ENCODE measurements at places on chromosomes 2 and 18.
A peak's percentile ranks its signal among the peaks of the same experiment; 100 is the strongest.

DNA sequence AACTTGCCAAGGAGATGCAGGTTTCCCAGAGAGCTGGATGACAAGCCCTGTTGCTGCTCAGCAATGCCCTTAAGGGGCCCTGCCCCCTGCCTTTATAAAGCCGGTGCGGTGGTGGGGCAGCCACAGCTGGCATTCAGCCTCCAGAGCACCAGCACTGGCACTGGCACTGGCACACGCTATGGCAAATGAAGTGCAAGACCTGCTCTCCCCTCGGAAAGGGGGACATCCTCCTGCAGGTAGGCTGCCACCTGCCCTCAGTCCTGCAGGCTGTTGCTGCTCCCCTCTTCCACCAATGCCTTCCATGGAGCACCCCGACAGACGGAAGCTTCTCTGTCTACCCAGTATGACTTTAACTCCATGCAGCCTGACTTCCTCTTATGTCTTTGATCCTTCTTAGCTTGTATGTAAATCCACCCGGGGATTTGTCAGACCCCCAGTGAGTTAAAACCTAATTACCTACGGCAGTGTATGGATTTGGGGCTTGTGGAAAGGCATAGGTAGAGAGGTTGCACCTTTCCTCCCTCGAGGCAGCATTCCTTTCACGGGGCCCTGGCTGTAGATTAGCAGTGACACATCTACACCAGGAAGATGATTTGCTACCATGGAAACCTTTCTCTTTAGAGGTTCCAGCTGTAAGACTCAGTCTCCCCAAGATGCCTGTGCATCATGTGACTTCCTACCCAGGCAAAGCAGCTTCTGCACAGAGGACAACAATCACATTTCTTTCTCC is at the start of gene DAPL1:
TSS of gene DAPL1 (plus strand) at position 123 of the 730 bp plus-strand sequence. CDS start at position 179, 56 bp downstream.
- no peak for DNase-seq

- no peak for DNase-seq
Observed at GRCh38 chr2:96734880-96735583, 4.8 kb downstream of the LMAN2L start.

DNA sequence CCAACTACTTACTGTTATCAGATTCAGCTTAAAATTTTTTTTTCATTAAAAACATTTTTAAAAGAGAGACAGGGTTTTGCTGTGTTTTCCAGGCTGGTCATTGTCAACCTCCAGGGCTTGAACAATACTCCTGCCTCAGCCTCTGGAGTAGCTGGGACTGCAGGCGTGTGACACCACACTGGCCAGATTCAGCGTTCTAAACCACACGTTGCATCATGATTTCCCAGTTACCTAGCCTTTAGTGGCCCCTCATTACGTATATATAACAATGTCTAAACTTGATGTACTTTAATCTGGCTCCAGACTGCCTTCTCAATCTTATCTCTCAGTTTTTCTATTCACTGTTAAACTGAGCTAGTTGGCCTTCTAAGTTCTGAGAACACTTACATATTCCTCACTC is 89.6 kb downstream of the COMMD1 start:
- DNase-seq = no peak

GRCh38 chr2:72132981-72133720 is 14.5 kb downstream of the CYP26B1 start:
- no peak for DNase-seq

DNA sequence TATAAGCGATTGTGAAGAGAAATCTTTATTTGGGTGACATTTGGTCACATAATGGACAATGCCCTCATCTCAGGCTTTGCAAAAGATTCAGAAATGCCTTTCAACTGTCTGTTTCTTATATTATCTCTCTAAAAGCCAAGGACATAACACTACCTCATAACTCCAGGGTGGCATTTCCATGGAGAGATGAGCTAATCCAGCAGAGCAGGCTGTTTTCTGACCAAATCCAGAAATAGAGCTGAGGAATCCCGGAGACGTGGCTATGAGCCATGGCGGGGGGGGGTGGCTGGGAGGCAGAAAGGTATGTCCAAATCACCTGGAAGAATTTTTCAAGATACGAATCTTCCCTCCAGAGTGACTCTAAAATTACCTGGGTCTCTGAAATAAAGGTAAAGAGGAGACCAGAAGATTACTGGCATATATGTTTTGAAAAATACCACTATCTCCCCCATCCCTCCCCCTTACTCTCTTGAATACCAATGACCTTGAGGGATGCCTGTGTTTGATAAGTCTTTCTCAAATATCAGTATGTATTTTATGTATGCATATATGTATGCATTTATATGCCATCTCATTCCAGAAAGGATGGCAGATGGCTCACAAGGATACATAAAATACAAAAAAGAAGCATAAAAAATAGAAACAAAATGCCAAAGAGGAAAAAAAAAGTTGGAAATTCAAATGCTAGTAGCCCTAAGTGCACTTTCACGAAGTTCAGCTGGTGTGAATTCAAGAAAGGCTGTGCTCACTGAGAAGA is 296.0 kb upstream of the MGAT5 start:
- no peak for DNase-seq

GRCh38 chr2:4012197-4012596 is 308.8 kb downstream of the DCDC2C start:
- DNase-seq = no peak

DNA sequence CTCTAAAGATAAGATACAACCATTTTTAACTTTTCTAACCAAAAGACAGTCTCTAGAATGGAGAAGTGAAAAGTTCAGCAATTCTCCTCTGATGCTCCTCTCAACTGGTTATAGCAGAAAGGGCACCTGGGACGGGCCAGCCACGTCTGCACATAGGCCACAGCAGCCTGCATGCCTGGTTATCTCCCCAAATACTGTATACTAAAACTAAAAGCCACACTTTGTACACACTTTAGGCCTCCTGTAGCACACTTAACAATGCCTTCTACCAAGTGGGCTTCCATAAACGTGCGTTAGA is 179.1 kb downstream of the ANKRD44 start:
- DNase-seq = no peak

- DNase-seq = no peak
Observed at GRCh38 chr2:102418421-102418961, 4.5 kb upstream of the IL18RAP start.

DNA sequence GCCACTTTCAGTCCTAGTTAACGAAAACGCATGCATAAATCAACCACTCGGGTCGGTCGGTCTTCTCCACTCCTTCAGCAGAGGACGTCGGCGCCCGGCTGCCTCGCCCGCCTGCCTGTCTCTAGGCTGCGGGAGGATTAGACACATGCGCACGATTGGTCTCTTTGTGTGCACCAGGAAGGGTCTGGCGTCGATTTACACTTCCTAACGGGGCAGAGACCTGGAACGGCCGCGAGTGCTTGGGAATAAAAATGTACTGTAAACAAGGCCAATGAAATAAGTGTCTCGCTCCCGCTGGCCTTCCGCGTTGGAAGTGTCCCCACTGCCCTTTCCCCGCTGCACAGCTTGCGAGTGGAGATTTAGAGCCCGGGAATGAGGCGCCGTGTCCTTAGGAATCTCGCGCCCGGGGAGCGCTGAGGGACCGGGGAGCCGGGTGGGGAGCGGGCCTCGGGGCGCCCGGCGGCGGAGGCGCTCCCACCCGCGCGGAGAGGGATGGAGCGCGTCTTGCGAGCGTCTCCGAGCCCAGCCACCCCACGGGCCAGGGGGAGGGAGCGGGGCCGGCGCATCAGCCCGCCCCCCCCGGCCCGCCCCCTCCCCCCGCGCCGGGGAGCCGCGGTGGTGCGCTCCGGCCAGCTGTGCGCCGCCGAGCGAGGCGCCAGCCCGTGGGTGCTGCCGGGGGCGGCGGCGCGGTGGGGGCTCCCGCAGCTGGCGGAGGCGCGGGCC is at the start of gene DOK6:
TSS of gene DOK6 (plus strand) at position 636 of the 723 bp plus-strand sequence.
- DNase-seq = peak; percentile 31

- DNase-seq = peak; percentile 55
Observed at GRCh38 chr2:149926149-149926548, 338.6 kb upstream of the MMADHC start.

- peak; percentile 57 for DNase-seq
Observed at GRCh38 chr2:109351164-109351756, 222.3 kb downstream of the SH3RF3 start.

GRCh38 chr2:26884486-26884885 is 36.6 kb downstream of the DPYSL5 start:
- DNase-seq = no peak

- DNase-seq = no peak
Observed at GRCh38 chr2:191358325-191359025, 113.3 kb downstream of the MYO1B start.

GRCh38 chr2:207165121-207166038 is at the start of gene KLF7:
KLF7 (minus strand) TSS chr2:207165948; CDS start chr2:207165568, 380 bp downstream.
- DNase-seq = no peak

DNA sequence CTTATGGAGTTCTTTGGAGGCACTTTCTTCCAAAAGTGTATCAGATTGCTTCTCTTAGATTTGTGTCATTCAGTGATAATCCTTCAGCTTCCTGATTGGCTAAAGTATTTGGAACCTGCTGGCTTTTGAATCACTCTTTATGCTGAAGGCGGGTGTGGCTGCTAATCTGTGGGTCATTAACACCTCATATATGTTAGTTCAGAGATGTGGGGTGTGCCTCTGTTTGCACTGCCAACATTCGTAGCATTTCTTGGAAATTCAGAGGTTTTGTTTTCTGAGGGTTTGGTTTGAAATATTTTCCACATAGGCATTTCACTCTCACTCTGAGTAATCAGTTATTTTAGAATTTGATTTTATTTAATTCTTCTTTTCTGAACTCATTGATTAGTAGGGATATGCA is 1604.4 kb upstream of the ACVR2A start:
- DNase-seq = peak; percentile 21

DNA sequence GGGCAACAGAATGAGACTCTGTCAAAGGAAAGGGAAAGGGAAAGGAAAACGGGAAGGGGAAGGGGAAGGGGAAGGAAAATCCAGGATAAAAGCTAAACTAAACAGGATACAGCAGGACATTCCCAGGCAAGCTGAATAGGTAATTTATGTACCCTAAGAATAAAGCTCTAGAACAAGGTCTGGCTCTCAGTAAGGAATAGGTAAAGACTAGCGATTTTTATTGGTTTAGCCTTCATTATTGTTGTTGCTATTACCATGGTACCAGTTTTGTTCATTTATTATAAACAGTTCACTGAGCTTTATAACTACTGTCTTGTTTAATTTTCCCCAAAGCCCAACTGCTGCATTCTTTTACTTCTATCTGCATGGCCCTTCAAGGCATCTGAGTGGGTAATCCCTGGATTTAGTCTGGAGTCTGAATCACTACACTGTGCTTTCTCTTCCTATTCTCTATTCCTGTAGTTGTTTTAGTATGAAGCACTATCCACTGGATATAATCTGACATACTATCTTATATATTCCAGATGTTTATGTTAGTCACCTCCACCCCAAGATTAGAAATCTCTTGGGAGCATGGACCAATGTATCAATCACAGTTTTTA is 127.1 kb upstream of the TANK start:
- no peak for DNase-seq

DNA sequence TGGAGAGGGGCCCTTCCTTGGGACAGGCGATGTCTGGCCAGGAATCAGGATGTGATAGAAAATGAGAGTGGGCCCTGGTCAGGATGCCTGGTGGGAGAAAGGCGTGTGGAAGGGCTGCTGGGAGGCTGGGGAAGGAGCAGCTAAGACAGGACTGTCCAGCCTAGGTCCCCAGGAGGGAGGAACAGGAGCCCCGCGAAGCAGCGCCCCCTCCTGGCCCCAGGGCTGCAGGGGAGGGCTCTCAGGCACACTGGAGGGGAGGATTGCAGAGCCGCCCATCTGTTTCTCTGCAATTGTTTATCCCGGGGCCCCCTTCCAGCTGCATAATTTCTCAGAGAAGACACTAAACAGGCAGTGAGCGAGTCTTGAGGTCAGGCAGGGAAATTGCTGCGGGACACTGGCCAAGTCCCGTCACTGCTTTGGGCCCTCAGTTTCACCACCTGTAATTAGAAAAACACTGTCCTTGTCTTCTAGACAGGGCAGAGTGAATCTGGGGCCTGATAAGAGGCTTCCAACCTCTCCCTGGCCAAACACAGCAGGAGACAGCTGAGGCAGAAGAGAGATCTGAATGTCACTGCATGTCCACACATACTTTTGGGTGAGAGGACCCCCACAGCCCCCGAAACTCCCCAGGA is 3.9 kb upstream of the NPPC start:
- DNase-seq = no peak

GRCh38 chr2:43989545-43989944 is 6.2 kb downstream of the LRPPRC start:
- DNase-seq = no peak

GRCh38 chr18:77870894-77871293 is 621.2 kb downstream of the GALR1 start:
- DNase-seq = no peak

GRCh38 chr2:64462940-64463700 is 9.2 kb downstream of the LGALSL start:
- DNase-seq = peak; percentile 25

DNA sequence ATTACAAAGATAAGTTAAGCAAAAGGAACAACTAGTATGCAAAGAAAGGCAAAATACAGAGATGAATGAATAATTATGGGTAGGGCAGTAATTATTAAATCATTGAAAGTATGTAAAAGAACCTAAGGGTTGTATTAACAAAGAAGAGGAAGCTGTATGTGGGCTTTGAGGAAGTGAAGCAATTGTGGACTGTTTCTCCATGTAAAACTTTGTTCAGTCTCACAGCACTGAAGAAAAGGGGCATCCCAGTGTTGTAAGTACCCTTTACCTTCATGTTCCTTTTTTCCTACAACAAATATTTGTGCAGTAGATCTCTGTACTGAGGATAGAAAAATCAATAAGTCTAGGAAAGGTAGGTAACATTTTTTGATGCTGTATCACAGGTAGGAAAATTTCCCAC is 388.7 kb upstream of the NRP2 start:
- no peak for DNase-seq

DNA sequence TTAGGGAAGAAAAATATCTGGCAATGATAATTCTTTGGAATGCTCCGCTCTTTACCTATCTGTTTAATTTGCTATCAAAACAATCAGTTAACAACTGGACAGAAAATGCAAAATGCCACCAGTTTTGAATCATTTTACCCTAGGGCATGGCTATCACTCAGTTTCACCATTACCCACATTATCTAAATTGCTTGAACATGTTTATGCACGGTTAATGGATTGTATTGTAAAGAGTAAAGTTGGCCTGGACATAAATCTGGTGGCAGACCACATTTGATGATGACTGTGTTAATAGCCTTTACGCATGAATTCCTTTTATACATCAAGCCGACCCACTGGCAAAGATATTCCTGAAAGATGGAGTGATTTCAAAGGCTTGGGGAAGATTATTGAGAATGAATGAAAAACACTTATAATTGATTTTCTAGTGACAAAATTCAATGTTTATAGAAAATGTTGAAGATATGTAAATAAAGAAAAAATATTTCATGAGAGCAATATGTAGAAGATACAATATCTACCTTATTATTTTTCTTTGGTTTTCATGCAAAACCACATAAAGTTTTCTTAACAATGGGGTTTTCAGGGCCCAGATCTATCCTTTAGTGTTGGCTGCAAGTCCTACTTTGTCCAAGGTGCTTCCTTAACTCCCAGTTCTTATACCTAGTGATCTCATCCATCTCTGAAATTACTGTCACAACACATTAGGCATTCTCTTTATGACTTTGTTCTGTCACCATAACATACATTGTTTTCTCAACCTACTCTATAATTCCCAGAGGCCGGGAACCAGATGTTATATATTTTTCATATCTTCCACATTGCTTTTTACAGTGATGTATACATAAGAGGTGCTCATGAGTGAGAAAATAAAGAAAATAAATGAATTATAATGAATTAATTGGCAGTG is 265.1 kb downstream of the RIT2 start:
- DNase-seq = no peak
